ENCODE measurements at places on chromosomes 2 and 18.
A peak's percentile ranks its signal among the peaks of the same experiment; 100 is the strongest.

GRCh38 chr2:122858813-122859212 lies 1103.4 kb downstream of the TSN start:
- DNase-seq: no peak

DNA sequence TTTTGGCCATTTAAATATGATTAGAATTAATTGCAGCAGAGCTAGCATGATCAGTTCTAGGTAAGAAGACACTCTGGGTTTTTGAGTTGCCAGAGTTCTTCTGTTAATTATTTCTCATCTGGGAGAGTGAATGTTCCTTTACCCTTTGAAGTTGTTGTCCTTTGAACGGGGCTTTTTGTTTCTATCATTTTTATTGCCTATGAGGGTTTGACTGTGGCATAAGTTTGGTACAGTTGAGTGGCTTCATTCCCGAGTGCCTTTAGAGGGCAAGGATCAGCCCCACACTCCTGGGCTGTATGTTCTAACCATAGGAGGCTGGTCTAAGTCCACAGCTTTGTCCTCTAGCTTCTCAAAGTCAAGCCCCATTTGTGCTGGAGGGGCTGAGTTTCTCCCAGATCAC lies 804.3 kb downstream of the KCNJ3 start:
- DNase-seq: no peak

- DNase-seq: no peak
Observed at GRCh38 chr2:185567940-185568339, 170.7 kb upstream of the FSIP2 start.

- no peak for DNase-seq
Observed at GRCh38 chr2:47506436-47506835, 103.5 kb downstream of the MSH2 start.

DNA sequence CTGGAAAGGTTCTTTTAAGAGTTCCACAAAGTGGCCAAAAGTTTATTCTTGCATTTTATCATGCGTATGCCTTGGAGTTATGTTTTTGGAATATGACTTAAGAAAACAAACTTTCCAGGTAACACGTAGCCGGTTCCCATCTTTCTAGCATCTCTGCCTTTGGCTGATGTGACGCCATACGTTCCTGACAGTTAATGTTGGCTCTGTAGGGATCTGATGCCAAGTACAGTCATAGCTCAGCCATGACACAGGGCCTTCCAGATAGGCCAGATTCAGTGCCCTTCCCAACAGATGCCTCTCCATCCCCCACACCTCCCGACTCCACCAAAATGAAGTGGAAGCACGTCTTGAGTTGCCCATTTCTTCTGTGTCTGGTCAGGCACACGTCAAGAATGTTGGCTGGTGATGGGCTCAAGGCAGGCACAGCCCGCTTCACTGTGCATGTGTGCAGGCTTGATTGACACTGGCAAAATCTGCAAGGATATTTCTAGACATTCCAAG lies 51.0 kb upstream of the THOC1 start:
- DNase-seq: no peak

- DNase-seq: peak; percentile 20
Observed at GRCh38 chr2:222561817-222562645, 93.9 kb downstream of the FARSB start.

DNA sequence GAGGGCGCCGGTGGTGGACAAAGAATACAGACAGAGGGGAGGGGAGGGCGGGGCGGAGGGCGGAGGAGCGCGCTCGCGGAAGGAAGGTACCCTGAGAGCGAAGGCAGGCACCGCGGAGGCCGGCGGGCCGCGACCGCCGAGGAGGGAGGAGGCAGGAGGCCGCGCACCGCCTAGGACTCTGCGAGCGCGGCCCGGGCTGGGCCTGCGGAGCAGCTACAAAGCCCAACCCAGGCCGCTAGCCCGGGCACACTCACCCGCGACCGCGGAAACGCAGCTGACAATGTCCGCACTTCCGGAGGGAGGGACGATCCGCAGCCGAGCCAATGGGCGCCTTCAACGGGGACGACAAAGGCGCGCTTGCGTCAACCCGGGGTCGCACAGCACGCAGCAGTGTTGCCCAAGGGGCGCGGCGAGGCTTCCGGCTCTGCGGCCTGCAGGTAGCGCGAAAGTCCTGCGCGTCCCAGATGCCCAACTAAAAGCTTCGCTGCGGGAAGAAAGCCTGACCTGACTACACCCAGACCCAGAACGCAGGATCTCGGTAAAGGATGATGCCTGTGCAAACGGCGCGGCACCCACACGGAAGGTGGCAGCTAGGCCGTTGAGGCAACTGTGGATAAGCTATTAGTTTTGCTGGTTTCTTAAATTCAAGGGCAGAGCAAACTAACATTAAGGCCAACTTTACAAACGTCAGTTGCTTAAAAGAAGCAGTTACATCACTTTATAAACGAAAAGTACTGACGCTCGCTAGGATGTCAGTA lies at the start of gene C18orf32:
C18orf32 (minus strand) TSS at position 282 of the 758 bp plus-strand sequence. CDS start 3,486 bp downstream, outside the sequence.
- peak; percentile 92 for DNase-seq

DNA sequence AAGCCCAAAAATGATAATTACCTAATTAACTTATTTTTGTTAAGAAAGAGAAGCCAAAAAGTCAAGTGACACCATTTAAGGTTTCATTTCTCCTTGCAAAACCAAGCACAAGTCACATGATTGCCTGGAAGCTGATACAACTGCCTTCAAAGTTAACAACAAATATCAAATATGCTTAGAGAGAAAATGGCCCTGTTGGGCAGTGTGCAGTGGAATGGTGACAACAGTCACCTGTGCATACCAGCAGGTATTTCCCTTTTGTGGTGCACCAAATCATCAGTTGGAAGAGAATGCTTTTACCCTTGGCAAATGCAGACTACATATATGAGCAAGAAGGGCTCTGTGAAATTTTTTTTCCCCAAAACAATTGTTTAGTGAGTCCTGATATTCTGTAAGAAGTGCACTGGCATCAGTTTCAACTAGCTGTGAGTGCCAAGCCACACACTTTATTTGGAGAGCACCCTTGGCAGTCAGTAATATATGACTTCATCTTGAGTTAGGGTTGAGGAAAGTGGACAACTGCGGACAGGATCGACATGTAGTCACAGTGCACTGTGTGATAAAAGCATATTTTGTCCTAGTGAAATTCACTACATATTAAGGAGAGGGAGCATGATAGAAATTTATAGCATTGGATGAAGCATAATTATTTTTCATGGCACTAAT lies 74.9 kb upstream of the DOCK10 start:
- no peak for DNase-seq

DNA sequence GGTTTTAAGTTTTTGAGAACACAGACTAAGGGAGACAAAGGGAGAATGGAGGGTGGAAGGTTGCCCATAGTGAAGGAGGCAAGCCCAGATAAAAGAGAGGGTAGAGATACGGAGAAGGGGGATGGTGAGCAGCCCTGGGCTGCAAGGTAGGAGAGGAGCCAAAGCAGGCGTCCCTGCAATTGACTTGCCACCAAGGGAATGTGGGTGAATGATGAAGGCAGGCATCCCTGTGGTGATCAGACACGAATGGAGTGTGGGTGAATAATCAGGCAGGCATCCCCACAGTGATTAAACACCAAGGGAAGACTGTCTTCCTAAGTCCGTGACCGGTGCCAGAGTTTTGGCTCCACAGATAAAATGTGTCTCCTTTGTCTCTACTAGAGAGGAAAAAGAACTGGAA lies 16.5 kb upstream of the ALPK2 start:
- no peak for DNase-seq

DNA sequence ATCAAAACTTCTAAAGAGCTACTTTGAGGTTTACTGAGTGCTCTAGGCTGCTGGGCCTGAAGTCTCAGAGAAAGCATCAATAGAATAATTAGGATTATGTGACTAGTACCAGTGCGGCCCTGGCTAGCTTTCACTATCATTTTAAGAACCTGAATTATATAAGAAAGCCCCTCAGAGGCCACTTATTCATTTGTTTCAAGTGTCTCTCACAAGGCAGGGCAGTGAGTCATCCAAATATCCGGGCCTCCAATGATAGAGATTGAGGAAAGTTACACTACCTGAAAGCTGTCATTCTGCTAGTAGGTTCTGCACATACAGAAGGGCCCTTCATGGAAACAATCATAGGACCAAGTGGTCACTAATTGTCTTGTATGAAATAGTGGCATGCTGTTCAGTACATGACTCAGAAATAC lies 193.1 kb downstream of the L3MBTL4 start:
- DNase-seq: no peak

DNA sequence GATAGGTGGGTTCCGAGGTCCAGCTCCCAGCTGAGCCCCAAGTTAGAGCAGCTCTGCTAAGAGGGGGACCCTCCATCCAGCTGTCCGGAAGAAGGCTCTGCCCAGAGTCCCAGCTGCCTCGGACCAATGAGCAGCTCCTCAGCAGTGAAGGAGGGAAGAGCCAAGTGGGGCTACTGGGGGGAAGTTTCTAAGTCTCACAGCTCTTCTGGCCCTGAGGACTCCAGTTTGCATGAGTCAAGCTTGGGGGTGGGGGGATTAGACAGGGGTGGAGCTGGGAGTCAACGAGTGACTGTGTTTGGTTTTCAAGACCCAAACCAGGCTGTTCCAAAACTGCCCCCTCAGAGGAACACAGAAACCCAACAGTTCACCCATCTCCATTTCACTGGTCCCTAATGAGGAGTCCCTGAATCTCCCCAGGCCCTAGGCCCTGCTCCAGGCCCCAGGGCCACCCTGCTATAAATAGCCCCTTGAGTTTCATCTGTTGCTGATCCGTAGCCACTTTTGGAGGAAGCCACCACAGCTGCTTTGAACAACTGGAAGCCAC lies 100.9 kb downstream of the TNS1 start:
- DNase-seq: no peak

GRCh38 chr2:209425471-209426071 lies 1.7 kb downstream of the MAP2 start:
- no peak for DNase-seq

- DNase-seq: no peak
Observed at GRCh38 chr2:36478332-36478738, 119.6 kb downstream of the FEZ2 start.

DNA sequence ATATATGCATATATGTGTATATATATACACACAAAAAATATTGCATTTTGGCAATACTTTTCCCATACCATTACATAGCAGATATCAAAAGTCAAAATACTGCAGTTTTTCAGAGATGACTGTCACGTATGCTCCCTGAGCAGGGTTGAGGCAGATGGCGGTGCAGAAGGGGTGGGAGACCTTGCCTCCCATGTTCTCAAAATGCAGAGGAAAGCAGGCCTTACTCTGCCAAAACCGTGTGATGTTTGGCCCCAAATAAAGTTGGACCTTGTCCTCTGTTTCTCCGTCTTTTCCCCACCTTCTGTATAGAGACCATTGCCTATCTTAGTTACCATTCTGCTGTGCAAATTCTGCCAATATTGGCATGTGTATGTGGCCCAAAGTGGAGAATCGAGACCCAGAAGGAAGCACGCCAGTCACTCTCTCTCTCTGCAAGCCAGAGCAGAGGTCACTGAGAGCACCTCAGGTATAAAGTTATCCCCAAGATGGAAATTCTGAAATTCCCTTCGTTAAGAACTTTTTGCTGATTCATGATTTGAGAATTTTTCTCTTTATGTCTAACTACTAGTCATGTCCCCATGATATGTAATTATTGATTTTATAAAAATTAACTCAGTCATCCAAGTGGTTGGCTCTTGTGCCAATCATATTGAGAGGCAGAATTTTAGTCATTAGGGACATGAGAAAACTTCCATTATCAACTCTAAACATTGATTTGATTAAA lies 898.8 kb downstream of the EPHA4 start:
- DNase-seq: no peak

DNA sequence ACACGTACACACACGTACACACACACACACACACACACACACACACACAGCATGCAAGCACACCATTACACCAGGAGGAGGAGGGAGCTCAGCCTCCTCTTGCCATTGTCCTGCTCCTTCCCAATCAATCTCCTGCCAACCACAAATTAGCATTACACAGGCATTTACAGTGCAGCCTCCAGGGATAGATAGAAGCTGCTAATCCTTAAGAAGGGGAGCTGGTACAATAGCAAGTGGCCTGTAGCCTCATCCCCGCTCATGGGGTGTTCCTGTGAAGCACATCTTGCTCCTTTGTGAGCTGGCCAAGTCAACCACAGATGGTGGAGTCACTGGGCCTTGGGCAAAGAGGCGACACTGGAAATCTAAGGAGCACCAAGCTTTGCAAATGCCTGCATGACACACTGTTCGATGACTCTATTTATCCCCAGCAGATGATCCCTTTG lies 110.3 kb upstream of the PKDCC start:
- no peak for DNase-seq

- no peak for DNase-seq
Observed at GRCh38 chr2:226410247-226410835, 389.3 kb downstream of the IRS1 start.

GRCh38 chr2:138475277-138475776 lies 26.2 kb upstream of the SPOPL start:
- no peak for DNase-seq

- DNase-seq: no peak
Observed at GRCh38 chr2:174026122-174026845, 61.1 kb upstream of the SP3 start.

- DNase-seq: peak; percentile 18
Observed at GRCh38 chr2:10544252-10544651, 96.1 kb upstream of the ODC1 start.

GRCh38 chr2:50196775-50197480 lies 835.0 kb downstream of the NRXN1 start:
- DNase-seq: no peak

DNA sequence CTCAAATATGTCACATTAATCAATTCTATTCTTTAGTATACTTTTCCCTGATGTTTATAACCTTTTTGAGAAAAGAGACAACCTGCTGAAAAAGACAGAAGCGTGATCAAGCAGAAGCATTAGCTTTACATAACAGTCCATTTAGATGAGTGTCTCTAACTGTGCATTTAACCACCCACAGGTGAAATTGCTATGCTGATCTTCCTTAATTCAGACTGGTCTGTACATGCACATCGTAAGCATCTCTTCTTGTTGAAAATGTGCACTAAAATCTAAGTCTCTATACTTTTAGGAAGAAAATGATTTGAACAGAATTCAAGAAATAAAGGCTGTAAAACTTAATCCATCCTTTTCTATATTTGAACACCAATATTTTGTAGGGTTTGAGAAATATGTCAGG lies 794.4 kb upstream of the FSHR start:
- DNase-seq: no peak

DNA sequence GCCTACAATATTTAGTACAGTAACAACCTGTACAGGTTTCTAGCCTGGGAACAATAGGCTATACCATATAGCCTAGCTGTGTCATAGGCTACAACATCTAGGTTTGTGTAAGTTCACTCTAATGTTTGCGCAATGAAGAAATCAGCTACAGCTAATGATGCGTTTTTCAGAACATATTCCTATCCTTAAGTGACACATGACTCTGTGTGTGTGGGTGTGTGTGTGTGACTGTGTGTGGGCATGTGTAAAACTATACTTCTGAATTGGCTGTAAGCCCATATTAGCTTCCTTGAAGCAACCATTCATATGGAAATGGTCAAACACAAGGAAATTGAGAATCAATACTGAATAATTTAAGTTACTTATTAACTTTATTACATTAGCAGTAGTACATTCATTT lies 120.8 kb upstream of the SULT1C3 start:
- no peak for DNase-seq

All from effector CD4-positive, alpha-beta T cell (primary cell).